Activated CD4-positive, alpha-beta T cell treated with anti-CD3 and anti-CD28 coated beads, Interleukin-2, amount 10 ng/mL, durations not matched to agents 7 days and 5 days (primary cell): ENCODE measurements at places on chromosomes 4 and X. TPM values are rescaled to one million over a fixed set of nuclear protein-coding genes. Genes with fewer than 3 reads are reported as not detected.

GRCh38 chrX:104854188-104854587, 288.2 kb downstream of the IL1RAPL2 start:
- H3K4me1 ChIP-seq = no peaks in the 10 kb centered on the region
- H3K4me3 ChIP-seq = no peak overlapping the region
- H3K36me3 ChIP-seq = no peaks in the 10 kb centered on the region
- no peak for DNase-seq
- no peak overlapping the region for H3K27ac ChIP-seq

DNA sequence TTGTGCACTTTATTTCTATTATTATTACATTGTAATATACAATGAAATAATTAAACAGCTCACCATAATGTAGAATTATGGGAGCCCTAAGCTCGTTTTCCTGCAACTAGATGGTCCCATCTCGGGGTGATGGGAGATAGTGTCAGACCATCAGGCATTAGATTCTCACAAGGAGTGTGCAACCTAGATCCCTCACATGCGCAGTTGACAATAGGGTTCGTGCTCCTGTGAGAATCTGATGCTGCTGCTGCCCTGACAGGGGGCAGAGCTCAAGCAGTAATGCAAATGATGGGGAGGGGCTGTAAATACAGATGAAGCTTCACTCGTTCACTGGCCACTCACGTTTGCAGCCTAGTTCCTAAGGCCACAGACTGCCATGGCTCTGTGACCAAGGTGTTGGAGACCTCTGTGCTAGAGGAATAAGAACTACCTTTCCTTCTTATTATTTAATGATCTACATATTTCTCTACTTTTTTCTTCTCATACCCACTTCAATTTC, 492.9 kb upstream of the INTU start:
- no peaks in the 10 kb centered on the region for H3K4me1 ChIP-seq
- H3K27ac ChIP-seq = no peak overlapping the region
- no peak overlapping the region for H3K4me3 ChIP-seq
- no peaks in the 10 kb centered on the region for H3K36me3 ChIP-seq
- no peak for DNase-seq

- peaks cover 5% of the 10 kb centered on the region for H3K27me3 ChIP-seq
- H3K4me1 ChIP-seq = peaks cover 62% of the 10 kb centered on the region
- DNase-seq = no peak
These were observed 28.2 kb downstream of the HTT-AS start for GRCh38 chr4:3046162-3046561.

The GSPT2 gene
- 15.6 TPM for total RNA-seq

DNA sequence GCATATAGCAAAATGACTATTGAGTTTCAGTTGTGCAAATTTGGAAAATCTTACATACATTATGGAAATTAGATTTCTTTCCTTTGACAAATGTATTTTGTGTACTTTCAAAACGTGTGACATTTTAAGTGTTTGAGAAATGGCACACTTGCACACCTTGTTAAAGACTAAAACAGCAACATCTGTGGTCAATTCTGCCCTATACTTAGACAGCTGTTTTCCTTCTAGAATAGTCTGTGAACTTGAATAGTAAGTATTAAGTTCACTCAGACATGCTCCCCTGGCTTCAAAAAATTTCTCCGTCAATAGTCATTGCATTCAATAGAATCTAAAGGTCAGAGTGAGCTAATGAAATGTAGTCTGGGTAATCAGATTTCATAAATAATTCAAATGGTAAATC, 21.7 kb upstream of the TBC1D9 start:
- no peaks in the 10 kb centered on the region for H3K36me3 ChIP-seq
- DNase-seq = no peak
- no peaks in the 10 kb centered on the region for H3K27me3 ChIP-seq
- no peak overlapping the region for H3K4me3 ChIP-seq

GRCh38 chr4:2852481-2852921, 8.9 kb downstream of the ADD1 start:
- H3K27ac ChIP-seq = peak overlapping the region; percentile 73
- peaks cover 30% of the 10 kb centered on the region for H3K36me3 ChIP-seq
- DNase-seq = no peak
- peaks cover 52% of the 10 kb centered on the region for H3K4me1 ChIP-seq
- peak overlapping the region; percentile 34 for H3K4me3 ChIP-seq
- H3K27me3 ChIP-seq = no peaks in the 10 kb centered on the region

The PIR gene
- 1.3 TPM for total RNA-seq

GRCh38 chrX:39805022-39805421, 292.7 kb downstream of the BCOR start:
- no peaks in the 10 kb centered on the region for H3K36me3 ChIP-seq
- H3K4me3 ChIP-seq = no peak overlapping the region
- no peaks in the 10 kb centered on the region for H3K27me3 ChIP-seq

GRCh38 chr4:13340672-13341071, 143.5 kb downstream of the RAB28 start:
- no peaks in the 10 kb centered on the region for H3K36me3 ChIP-seq
- no peak for DNase-seq
- H3K4me3 ChIP-seq = no peak overlapping the region
- no peaks in the 10 kb centered on the region for H3K27me3 ChIP-seq

The RAB41 gene
- not detected for total RNA-seq

The MAP3K15 gene
- total RNA-seq = 0.23 TPM

DNA sequence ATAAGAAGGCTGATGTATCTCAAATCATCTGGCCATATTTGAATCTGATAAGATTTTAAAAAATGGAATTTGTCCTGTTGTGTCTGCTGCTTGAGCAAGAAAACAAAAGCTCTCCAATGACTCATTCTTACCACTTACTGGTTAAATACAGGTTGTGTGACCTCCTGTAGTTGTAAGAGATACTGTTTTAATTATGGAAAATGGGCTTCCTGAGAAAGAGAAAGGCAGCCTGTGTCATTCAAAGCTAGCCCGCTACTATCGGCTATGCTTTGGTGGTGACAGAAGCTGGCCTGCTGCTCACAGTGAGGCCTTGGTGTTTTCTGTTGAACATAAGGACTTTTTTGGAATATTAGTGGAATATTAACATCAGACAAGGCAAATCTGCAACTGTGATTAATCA, 1722.1 kb upstream of the PCDH10 start:
- H3K4me3 ChIP-seq = no peak overlapping the region
- no peak for DNase-seq
- no peaks in the 10 kb centered on the region for H3K27me3 ChIP-seq
- H3K27ac ChIP-seq = no peak overlapping the region

The UGT2A2 gene
- total RNA-seq = not detected

DNA sequence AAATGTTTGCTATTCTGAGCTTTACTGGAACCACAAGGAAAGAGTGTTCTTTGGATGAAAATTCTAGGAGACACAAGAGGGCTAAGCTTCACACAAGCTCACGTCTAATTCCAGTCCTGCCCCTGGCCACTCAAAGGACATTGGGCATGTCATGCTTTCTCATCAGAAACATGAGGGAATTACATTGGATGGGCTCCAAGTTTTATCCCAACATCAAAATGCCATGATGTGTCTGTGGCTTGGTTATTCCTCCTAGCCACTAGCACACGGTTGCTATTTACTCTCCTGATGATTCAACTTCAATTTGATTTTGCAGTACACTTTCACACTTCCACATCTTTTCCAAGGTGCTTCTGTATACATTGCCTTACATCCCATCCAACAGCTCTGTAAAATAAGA, 149.6 kb upstream of the FAM9B start:
- DNase-seq = no peak
- no peak overlapping the region for H3K27ac ChIP-seq
- no peaks in the 10 kb centered on the region for H3K4me1 ChIP-seq
- H3K4me3 ChIP-seq = no peak overlapping the region

DNA sequence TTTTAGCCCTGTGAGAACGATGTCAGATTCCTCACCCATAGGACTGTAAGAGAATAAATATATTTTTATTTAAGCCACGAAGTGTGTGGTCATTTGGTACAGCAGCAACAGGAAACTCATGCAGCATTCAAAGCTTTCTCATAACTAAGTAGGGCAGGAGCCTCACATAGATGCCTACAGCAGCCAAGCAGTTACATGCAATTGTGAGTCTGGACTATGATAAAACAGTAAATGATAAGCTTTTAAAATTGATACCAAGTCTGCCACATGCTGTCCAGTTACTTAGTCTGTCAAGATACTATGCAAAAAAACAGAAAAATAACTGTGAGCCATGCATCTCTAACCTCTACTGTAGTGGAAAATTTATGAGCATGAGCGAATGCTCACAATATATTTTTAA, 359.6 kb downstream of the HS3ST1 start:
- H3K27me3 ChIP-seq = no peaks in the 10 kb centered on the region
- no peak overlapping the region for H3K4me3 ChIP-seq
- DNase-seq = no peak
- H3K27ac ChIP-seq = no peak overlapping the region
- H3K36me3 ChIP-seq = no peaks in the 10 kb centered on the region

The WDR17 gene
- 0.87 TPM for total RNA-seq

DNA sequence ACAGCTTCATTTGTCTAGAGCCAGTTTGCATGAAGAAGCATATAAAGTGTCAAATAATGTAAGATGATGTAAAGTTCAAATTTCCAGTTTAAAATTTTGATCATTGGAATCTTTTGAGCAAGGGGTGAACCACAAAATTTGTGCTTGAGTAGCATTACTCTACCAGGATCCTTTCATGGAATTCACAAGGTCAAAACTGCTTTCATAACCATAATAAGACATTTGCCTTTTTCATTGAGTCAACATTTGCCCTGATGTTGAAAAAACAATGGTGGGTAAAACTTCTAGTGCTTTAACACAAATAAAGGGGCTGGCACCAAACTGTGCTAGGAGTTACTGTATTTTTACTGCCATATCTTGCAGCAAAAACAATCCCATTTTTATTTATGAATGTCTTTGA, 142.2 kb downstream of the GLRA3 start:
- no peak overlapping the region for H3K4me3 ChIP-seq
- no peak for DNase-seq
- no peaks in the 10 kb centered on the region for H3K27me3 ChIP-seq
- H3K27ac ChIP-seq = no peak overlapping the region
- no peaks in the 10 kb centered on the region for H3K4me1 ChIP-seq
- no peaks in the 10 kb centered on the region for H3K36me3 ChIP-seq

DNA sequence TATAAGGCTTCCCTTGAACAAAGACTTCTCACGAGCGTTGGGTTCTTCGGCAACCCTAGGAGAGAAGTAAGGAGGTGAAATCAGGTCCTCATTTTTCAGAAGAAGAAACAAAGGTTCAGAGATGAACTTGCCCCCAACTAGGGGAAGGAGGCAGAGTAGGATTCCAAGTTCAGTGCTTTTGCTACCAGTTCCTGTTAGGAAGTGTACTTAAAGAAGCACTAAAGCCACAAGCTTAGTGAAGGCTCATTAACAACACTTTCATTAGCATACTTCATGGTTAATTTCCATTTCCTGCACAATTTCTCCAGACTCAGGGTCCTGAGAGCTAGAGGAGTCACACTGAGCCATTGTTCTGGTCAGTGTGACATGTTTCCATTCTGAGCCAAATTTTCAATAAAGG, 52.1 kb downstream of the VSIG4 start:
- no peak overlapping the region for H3K4me3 ChIP-seq
- peaks cover 25% of the 10 kb centered on the region for H3K4me1 ChIP-seq
- peak overlapping the region; percentile 36 for H3K27ac ChIP-seq
- no peak for DNase-seq

- DNase-seq = no peak
- H3K27me3 ChIP-seq = no peaks in the 10 kb centered on the region
- no peaks in the 10 kb centered on the region for H3K36me3 ChIP-seq
- no peak overlapping the region for H3K27ac ChIP-seq
- peaks cover 9% of the 10 kb centered on the region for H3K4me1 ChIP-seq
These were observed 457.1 kb downstream of the MID1IP1 start for GRCh38 chrX:39258331-39258730.

The GAB1 gene
- 0.75 TPM for total RNA-seq

DNA sequence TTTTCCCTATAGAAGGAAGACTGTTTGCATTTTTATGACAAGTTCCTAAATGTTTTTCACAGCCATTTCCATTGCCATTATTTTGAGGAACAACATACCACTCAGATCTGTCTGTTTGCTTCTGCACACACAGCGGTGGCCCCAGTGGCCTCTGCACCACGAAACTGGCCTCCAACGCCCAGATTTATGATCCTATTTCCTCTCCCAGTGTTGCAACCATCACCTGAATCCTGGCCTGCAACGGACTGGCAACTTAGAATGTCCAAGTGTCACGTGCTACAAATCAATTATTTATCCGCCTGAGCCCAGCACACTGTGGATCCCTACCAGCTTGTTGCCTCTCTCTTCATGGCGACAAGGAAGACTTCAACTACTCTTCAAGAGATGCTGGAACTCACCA, 9.2 kb downstream of the RAI2 start:
- DNase-seq = no peak
- H3K4me3 ChIP-seq = no peak overlapping the region
- H3K27me3 ChIP-seq = peaks cover 2% of the 10 kb centered on the region
- H3K36me3 ChIP-seq = no peaks in the 10 kb centered on the region
- no peak overlapping the region for H3K27ac ChIP-seq
- H3K4me1 ChIP-seq = no peaks in the 10 kb centered on the region

GRCh38 chrX:72260448-72260847, 16.6 kb downstream of the RPS4X start:
- H3K27me3 ChIP-seq = peaks cover 15% of the 10 kb centered on the region
- no peaks in the 10 kb centered on the region for H3K4me1 ChIP-seq
- no peaks in the 10 kb centered on the region for H3K36me3 ChIP-seq
- H3K27ac ChIP-seq = no peak overlapping the region
- H3K4me3 ChIP-seq = no peak overlapping the region

The IL2 gene
- 1.6 TPM for total RNA-seq

DNA sequence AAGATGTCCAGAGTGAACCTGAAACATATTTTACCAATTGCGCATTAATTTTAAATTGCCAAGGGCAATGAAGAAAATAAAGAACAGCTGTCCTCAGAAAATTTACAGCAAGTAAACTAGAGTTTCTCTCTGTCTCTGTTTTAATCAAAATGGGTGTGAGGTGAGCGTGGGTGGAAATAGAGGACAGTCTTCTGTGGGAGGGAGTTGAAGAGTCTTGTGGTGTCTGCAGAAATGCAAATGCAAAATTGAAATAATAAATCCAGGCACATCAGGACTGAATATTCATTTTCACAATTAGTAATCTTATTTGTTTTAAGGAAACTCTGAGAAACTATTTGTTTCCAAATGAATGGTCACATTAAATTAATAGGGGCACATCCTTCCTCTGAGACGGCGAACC, 192.0 kb downstream of the ARHGAP10 start:
- H3K27ac ChIP-seq = no peak overlapping the region
- no peak overlapping the region for H3K4me3 ChIP-seq
- DNase-seq = no peak
- no peaks in the 10 kb centered on the region for H3K36me3 ChIP-seq
- no peaks in the 10 kb centered on the region for H3K27me3 ChIP-seq

GRCh38 chrX:133546441-133546840, 131.2 kb upstream of the GPC4 start:
- no peak overlapping the region for H3K4me3 ChIP-seq
- H3K4me1 ChIP-seq = no peaks in the 10 kb centered on the region
- no peaks in the 10 kb centered on the region for H3K27me3 ChIP-seq
- H3K27ac ChIP-seq = no peak overlapping the region
- H3K36me3 ChIP-seq = no peaks in the 10 kb centered on the region
- DNase-seq = no peak

GRCh38 chr4:4358093-4358854, 28.6 kb upstream of the NSG1 start:
- H3K27me3 ChIP-seq = no peaks in the 10 kb centered on the region
- H3K36me3 ChIP-seq = no peaks in the 10 kb centered on the region
- no peak for DNase-seq
- no peak overlapping the region for H3K27ac ChIP-seq

- no peak for DNase-seq
- no peak overlapping the region for H3K4me3 ChIP-seq
- H3K27me3 ChIP-seq = peaks cover 52% of the 10 kb centered on the region
- H3K27ac ChIP-seq = no peak overlapping the region
These were observed 34.6 kb downstream of the RTL5 start for GRCh38 chrX:72097098-72097497.
